SJCRH30 (cell line): ENCODE measurements at places on chromosomes 12 and 14.

DNA sequence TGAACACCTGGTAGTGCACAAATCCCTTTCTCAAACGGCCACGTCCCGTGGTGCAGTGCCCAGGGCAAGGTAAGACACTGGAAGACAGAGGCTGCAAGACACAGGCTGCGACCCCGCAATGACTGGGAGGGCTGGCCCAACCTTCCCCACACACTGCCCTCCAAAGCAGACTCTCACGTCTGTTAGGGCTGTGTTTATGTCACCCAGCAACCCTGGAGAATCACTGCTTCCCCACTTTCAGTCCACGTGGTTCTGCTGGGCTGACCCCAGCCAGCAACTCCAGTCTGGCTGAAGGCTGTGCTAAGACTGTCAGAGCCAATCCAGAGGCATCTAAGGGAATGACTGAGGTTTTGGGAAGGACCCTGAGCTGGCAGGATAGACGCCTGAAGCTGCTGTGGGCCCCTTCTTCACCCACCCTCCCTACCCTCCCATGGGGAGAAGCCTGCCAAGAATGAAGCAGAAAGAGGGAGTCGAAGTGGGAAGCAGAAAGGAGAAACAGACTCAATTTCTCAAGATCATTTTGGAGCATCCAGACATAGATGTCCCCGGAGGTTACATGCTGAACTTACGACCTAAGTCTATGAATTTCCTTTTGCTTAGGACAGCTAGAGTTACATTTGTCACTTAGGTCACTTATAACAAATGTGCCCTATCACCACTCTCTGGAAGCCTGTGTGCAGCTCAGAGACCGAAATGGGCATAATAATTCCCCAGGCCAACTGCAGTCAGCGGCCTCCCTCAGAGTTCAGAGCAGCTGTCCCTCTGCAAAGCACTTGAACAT lies 11.7 kb downstream of the KDM2B start:
- peak overlapping the region; percentile 37 for H3K27ac ChIP-seq
- peaks cover 17% of the 10 kb centered on the region for H3K36me3 ChIP-seq
- DNase-seq = peak; percentile 53
- no peak overlapping the region for H3K4me3 ChIP-seq
- H3K4me1 ChIP-seq = peaks cover 6% of the 10 kb centered on the region; the same call in 1 of the 2 replicates
- no peaks in the 10 kb centered on the region for H3K27me3 ChIP-seq

DNA sequence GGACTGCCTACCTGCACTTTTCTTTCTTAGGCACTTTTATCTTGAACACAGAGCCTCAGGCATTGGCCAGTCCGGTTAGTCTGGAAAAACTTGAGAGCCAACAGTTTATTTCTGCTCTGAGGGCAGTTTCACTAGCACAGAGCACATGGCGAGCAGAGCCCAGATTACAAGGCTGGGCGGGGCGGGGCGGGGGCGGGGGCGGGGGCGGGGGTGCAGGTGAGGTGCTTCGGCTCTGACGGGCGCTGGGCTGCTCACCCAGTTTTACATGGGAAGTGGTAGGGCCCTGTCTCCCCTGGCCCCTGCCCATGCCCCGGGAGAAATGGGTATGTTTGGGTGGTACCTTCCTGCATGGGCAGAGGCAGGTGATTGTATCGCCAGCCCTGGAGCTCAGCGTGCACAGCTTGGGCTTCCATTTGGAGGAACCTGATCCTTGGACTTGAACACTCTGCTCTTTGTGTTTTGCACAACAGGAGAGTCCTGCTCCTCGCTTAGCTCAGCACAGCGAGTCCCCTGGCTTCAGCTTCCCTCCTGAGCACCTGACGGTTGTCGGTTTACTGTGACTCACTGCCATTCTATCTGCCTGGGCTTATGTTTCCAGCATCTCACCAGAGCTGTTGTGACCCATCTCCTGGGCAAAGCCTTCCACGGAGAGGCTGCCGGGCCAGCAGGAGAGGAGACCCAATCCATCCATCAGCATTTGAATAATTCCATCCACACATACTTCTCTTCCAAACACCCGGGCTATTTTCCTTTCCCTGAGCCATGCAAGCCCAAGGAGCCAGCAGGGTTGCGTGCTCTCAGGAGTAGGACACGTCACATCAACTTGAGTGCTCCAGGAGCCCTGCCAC lies 108.5 kb downstream of the ARF6 start:
- no peaks in the 10 kb centered on the region for H3K36me3 ChIP-seq
- no peaks in the 10 kb centered on the region for H3K27me3 ChIP-seq
- peaks cover 18% of the 10 kb centered on the region for H3K4me1 ChIP-seq
- H3K27ac ChIP-seq = peak overlapping the region; percentile 5; the same call in 1 of the 2 replicates

GRCh38 chr12:113935459-113935858 lies 30.7 kb downstream of the RBM19 start:
- no peaks in the 10 kb centered on the region for H3K36me3 ChIP-seq
- H3K27me3 ChIP-seq = no peaks in the 10 kb centered on the region
- no peaks in the 10 kb centered on the region for H3K4me1 ChIP-seq
- H3K4me3 ChIP-seq = no peak overlapping the region

- no peaks in the 10 kb centered on the region for H3K27me3 ChIP-seq
- DNase-seq = no peak
- H3K36me3 ChIP-seq = peaks cover 95% of the 10 kb centered on the region
- H3K4me3 ChIP-seq = no peak overlapping the region
These were observed 15.0 kb downstream of the ANKLE2 start for GRCh38 chr12:132746613-132747012.

DNA sequence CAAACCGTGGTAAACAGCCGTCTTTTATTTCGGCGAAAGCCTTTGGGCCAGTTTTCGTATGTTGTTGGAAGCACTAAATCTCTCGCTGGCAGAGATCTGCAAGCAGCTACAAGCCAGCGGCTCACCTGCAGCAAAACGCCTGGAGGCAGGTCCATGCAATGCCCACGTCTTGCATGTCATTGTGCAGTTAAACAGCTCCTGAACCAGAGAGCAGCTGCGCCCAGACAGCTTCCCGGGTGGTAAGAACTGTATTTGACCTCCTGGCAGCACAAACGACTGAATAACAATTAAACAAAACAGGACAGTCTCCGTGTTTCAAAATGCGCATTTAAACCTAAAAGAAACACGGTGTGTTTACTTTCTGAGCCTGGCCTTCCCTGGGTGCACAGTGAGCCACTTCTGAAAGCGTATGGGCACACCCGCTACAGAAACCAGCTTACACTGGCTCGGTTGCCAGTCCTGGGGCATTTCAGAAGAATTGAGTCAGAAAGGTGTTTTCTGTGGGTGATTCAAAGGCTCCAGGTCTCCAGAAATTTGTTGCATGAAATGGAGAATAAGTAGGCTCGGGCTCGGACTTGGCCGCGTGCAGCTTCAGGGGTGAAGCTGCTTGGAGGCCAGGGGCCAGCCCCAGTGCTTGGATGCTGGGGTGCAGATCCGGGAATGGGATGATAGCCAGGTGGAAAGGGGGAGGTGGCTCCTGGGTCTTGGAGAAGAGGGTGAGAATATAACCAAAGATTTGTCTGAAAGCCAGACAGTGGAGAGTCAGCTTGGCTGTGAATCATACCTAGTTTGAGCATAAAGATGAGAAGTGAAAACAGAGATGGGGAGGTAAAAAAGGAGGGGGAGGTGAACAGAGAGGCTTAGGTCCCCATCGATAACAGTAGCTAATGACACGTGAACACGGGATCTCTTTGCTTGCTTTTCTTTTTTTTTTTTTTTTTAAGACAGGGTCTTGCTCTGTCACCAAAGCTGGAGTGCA lies 24.9 kb upstream of the FZD10 start:
- H3K36me3 ChIP-seq = no peaks in the 10 kb centered on the region
- H3K4me1 ChIP-seq = no peaks in the 10 kb centered on the region
- H3K4me3 ChIP-seq = no peak overlapping the region
- H3K27ac ChIP-seq = no peak overlapping the region
- no peak for DNase-seq
- no peaks in the 10 kb centered on the region; the same call in 1 of the 2 replicates for H3K27me3 ChIP-seq
